ENCODE measurements at places on chromosomes 12 and 14. TPM values are rescaled to one million over a fixed set of nuclear protein-coding genes. Genes with fewer than 3 reads are reported as not detected.

- no peak for DNase-seq
These were observed 28.0 kb downstream of the DERA start for GRCh38 chr12:15939111-15939510.

GRCh38 chr12:5628501-5628900, 196.6 kb downstream of the NTF3 start:
- no peak for DNase-seq

- no peak for DNase-seq
These were observed 55.9 kb upstream of the LRRK2 start for GRCh38 chr12:40168868-40169267.

- no peak for DNase-seq
These were observed 42.1 kb downstream of the TSPAN9 start for GRCh38 chr12:3119192-3119755.

CNTN1 gene
- total RNA-seq: 83.8 TPM

DNA sequence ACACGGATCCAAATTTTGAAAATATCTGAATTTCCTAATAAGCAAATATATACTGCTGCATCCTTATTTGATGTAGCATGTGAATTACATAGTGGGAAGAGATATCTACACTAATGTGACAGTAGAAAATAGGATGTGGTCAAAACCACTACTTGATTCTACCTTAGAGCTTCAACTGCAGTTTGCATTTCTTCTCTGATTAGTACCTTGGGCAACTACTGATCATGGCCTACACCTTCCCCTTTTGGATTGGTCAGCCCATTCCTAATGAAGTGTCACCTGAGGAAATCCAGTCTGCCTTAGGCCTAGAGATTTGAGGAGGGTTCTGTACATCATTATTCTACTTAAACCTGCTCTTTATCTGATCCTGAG, 10.7 kb downstream of the LLPH start:
- no peak for DNase-seq

RNF212B gene
- not detected for total RNA-seq

- DNase-seq: no peak
These were observed 224.8 kb downstream of the SLC16A7 start for GRCh38 chr12:59820594-59821011.

HELB gene
- total RNA-seq: 8.7 TPM

PDE6H gene
- not detected for total RNA-seq

DNA sequence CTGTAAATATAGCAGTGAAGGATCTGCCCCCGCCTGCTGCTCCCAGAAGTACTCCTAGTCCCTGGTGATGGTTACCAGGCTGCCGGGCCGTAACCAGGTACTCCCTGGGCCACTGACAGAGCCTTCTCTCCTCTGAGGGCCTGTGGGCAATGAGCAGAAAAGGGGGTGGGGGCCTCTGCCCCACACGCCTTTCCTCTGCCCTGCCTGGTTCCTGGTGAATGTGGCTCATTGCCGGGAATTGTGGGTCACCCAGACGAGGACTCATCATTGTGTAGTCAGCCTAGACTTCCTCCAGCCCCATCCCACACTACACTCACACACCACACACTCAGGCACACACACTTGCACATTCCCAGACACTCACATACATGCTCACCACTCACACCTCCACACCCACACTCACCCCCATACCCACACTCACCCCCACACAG, 35.7 kb upstream of the ACTN1 start:
- no peak for DNase-seq

- DNase-seq: no peak
These were observed 7.6 kb downstream of the KRAS start for GRCh38 chr12:25242981-25243679.

DNA sequence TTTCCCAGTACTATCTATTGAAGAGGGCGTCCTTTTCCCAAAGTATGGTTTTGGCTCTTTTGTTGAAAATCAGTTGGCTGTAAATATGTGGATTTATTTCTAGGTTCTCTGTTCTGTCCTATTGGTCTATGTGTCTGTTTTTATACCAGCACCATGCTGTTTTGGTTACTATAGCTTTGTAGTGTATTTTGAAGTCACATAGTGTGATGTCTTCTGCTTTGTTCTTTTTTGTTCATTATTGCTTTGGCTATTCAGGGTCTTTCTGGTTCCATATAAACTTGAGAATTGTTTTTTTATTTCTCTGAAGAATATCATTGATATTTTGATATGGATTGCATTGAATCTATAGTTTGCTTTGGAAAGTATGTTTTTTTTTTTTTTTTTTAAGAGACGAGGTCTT, 67.4 kb downstream of the ERC1 start:
- DNase-seq: no peak

DNA sequence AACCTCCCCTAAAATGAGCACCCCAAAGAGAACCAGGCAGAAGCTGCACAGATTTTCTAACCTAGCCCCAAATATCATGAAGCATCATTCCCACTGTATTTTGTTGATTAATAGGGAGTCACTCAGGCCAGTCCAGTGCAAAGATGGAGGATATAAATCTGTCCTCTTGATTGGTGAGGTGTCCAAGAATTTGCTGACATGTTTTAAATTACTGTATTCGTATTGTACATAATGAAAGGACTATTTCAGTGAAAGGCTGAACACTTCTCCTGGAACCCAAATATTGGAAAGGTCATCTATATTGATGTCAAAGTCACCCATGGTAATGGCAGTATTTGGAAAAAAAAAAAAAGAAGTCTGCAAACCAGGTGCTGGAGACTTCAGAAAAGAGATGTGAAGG, 477.5 kb downstream of the RMST start:
- no peak for DNase-seq

IGFBP6 gene
- 1,832 TPM for total RNA-seq

EPYC gene
- total RNA-seq: not detected

- no peak for DNase-seq
These were observed 179.6 kb upstream of the NUDT4 start for GRCh38 chr12:93198086-93198485.

GRCh38 chr14:47678993-47679392, 3.6 kb upstream of the MDGA2 start:
- DNase-seq: no peak

SLCO1B1 gene
- total RNA-seq: not detected

CPNE6 gene
- not detected for total RNA-seq

PLEKHD1 gene
- total RNA-seq: not detected

SLC6A13 gene
- 0.85 TPM for total RNA-seq

DNA sequence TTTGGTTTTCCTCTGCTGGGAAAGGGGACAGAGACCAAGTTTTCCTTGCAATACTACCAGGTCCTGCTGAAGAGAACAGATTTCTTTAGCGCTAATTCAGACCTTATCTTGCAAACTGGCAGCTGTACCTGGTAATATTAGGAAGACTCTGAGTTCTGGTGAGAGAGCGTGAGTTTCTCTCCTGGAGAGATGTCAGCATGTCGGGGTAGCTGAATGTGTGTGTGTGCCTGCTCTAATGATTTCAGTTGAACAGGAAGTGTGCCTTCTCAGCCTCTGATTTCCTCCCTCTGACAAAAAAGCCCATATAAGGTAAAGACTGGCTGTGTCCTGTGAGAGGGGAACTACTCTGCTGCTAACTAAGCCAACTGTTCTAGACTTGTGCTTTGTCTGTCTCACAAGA, 10.3 kb upstream of the ERP27 start:
- no peak for DNase-seq

DPY19L2 gene
- 28.3 TPM for total RNA-seq

MYO1A gene
- 0.36 TPM for total RNA-seq

GRCh38 chr12:43676183-43676813, 82.3 kb downstream of the PUS7L start:
- no peak for DNase-seq

LYZ gene
- 112 TPM for total RNA-seq

DNA sequence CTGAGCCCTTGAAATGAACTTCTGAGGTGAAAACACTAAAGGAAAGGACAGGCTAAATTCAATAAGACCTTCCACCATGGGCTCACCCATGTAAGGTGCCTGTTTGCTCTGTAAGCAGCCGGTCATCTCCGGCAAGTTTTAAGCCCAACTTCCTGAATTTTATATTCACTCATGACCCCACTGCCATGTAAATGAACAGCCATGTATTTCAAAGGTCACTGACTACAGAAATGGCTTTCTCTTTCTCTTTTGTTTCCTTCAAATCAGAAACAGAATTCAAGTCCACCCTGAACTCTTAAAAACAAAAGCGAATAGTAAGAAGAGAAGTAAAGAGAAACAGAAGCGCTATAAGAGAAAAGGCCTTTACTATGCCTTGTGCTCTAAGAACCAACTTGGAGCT, 61.7 kb upstream of the OVCH1 start:
- DNase-seq: no peak

RBP5 gene
- total RNA-seq: 4.5 TPM

All from sciatic nerve (tissue), 2 donors.